ENCODE measurements at places on chromosomes 5 and 9.
A peak's percentile ranks its signal among the peaks of the same experiment; 100 is the strongest.

- no peak for DNase-seq
Observed at GRCh38 chr9:22919423-22919822, 472.8 kb downstream of the DMRTA1 start.

DNA sequence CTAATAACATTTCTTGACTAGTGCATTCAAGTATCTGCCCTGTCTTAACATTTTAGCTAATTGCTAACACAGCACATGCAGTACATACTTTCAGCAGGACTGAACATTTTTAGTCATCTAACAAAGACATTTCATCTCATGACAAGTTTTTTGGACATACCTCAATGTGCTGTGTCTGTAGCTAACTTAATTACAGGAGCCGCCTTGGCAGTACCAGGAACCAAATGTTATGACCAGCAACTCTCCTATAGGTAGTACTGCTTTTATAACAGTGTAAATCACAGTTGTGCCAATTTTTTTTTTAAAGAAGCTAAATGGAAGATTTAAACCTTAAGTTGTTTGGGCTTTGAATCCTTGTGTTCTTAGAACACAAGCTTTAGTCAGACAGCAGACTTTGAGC, 99.4 kb upstream of the SAP30L start:
- no peak for DNase-seq

GRCh38 chr9:18423791-18424531, 50.0 kb upstream of the ADAMTSL1 start:
- no peak for DNase-seq

DNA sequence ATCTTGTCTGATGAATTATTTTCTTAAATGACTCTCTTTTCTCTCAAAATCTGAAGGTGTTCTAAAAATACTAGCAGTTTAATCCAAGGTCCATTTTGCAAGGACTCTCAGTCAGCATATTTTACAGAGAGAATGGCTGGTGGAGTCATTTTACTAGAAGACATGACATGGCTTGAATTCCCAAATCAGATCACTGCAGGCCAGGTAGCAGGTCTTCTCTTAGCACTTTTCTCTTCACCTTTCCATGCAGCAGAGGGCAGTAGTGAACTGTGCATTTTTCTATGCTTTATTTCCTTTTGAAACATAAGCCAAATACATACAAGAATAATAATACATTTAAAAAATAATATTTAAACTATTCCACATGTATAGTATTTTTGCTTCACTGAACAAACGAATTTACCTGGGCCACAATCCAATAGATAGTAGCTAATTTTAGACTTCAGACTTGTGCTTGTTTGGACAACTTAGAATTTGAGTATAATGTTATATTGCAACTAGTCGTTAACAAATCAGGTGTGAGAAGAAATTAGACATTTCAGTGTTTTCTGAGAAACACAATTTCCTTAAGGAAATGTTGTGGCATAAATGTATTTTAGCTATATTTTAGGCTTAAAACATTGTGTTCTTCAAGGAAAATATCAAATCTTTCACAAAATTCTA, 289.4 kb upstream of the DAB2 start:
- DNase-seq = no peak

DNA sequence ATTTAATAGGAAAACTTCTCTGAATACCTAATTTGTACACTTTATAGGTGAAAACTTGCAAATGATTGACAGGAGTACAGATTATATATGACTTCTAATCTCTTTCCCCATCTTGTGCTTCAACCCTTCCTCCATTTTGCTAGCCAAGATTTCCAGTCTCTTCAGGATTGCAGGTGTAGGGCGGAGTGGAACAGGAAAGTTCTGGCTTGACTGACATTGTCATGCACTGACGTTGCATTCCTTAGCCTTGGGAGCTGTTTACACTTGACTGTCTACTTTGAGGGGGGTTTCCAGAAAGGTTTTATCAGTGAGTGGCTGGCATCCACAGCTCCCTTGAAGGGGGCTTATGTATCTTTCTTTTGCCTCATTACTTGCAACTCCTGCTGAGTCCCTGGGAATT, 34.1 kb upstream of the GRIA1 start:
- DNase-seq = no peak

- DNase-seq = no peak
Observed at GRCh38 chr9:13165956-13166355, 113.5 kb downstream of the MPDZ start.

- no peak for DNase-seq
Observed at GRCh38 chr9:91580136-91580535, 156.5 kb upstream of the NFIL3 start.

DNA sequence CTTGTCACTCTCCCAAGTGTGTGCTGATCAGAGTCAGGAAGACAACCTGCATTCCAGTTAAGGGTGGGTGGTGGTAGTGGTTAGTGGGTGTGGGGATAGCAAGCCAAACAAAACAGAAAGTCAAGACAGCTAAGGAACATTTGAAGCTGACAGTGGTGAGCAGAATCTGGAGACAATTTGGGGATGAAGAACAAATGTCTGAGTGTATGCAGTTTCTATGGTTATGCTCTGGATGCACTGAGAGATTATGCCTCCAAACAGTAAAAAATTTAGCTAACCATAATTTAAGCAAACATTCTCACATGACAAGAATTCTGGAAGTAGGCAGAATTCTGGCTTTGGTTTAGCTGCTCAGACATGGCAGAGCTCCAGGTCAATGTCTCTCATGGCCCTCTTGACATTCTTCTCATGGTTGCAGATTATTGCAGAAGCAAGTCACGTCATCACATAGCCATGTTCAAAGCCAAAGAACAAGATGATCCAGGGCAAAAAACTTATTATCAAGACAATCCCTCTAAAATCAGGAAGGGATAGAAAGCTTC, 148.7 kb downstream of the LURAP1L start:
- DNase-seq = peak; percentile 93

DNA sequence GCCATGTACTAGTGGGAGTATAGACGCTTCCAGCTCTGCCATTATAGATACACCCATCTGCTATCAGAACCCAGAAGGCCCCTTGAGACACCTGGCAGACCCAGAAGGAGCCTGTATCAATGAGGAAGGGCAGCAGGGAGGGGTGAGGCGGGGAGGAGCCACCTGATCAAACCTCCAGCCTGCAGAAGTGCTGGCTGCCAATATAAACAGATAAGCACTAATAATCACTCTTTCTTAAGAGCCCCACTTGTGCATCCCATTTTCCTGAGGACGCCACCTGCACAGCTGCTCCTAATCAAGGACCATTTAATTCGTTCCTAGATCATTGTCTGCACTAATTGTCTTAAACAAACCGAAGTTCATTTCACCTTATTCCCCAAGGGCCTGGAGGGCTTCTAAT, 75.0 kb upstream of the NEK6 start:
- DNase-seq = no peak

- no peak for DNase-seq
Observed at GRCh38 chr9:125444166-125444565, 182.5 kb downstream of the GAPVD1 start.

DNA sequence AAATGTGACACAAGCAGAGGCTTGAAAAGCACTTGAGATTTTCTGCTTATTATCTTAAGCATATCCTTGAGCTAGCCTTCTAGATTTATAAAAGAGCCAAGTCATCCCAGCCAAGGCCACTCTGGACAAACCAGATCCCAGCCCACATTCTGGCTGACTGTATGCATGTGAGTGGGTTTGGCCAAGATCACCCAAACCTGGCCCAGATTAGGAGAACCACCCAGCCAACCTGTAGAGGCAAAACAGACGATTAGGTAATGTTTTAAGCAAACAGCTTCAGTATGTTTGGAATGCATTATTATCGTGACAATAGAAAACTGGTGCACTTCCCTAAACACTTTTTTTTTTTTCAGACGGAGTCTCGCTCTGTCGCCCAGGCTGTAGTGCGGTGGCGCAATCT, 151.9 kb downstream of the SPATA31D1 start:
- no peak for DNase-seq

GRCh38 chr5:146313027-146313426, 25.6 kb upstream of the POU4F3 start:
- no peak for DNase-seq

DNA sequence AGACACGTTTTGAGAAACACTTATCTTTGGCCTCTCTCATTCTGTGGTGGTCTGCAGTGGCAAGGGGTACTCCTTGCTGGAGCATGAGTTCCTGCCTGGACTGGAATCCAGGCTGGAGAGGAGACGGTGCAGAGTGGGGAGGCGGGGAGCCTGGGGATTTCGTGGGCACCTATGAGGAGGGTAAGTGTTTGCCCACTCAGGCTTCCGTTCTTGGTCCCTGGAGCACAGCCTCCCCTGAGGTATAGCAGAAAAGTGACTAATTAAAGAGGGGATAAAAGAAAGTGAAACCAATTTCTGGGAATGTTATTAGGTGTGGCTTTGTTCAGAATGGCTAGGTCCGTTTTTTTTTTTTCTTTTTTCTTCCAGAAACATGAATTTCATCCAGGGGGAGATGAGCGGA, 90.8 kb downstream of the ARHGAP26 start:
- no peak for DNase-seq

DNA sequence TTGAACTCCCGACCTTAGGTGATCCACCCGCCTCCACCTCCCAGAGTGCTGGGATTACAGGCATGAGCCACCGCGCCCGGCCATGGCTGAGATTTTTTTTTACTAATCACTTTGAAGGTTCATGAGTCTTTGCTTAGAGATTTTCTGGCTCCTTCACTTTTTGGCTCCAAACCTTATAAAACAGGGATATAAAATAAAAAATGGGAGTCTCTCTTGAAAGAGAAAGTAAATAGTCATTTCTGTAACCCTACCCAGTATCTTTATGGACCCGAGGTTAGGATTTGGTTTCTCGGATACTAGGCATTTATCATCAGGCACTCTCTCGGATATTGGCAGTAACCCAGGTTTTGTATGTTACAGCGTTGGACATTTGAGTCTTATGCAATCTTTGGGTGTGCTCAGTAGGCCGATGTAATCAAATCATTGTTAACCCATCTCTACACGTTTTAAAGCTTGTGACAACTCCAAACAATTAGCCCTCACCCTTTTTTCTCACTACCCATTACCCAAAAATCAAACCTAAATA, 25.3 kb downstream of the STXBP1 start:
- peak; percentile 16 for DNase-seq

GRCh38 chr5:134406390-134406789, 5.3 kb downstream of the CDKN2AIPNL start:
- no peak for DNase-seq

- DNase-seq = no peak
Observed at GRCh38 chr9:89975630-89976029, 370.8 kb downstream of the GADD45G start.
